ENCODE measurements at places on chromosomes 5 and 9.

DNA sequence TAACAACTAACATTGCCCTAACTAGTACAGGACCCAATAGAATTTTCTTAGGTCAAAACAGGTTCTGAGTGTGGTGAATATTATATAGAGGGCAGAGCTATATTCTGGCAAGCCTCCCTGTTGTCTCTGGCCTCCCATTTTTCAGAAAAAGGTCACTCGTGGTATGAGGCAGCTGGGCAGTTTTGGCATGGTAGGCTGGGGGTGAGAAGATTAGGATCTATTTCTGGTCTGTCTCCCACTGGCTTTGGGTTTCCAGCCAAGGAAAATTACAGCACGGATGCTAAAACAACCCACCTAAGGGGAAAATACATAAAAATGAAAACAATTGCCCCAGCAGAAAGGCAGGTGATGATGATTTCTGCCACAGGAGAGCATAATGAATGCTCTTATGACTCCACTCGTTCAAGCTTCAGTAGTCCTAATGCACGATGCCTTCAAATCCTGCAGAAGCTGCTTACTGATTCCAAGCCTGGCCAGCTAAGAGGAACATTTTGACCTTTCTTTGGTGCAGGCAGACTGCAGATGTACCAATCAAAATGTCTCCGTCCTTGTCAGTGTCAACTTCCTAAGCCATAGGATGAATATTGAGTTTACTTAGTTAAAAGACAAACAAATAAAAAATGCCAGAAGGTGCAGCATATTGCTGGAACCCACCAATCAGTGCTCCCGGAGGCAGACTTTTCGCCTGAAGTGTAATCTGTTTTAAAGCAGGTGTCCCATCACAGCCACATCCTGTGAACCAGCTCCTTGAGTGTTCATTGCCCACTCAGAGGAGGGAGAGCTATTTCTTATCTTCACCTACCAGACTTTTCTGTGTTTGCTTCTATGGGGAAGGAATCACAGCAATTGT lies 435.4 kb downstream of the ZSWIM6 start:
- no peak for DNase-seq

- no peak for DNase-seq
These were observed 5.6 kb downstream of the GNPDA1 start for GRCh38 chr5:142007237-142007544.

GRCh38 chr5:146307796-146308195 lies 30.8 kb upstream of the POU4F3 start:
- DNase-seq = no peak

DNA sequence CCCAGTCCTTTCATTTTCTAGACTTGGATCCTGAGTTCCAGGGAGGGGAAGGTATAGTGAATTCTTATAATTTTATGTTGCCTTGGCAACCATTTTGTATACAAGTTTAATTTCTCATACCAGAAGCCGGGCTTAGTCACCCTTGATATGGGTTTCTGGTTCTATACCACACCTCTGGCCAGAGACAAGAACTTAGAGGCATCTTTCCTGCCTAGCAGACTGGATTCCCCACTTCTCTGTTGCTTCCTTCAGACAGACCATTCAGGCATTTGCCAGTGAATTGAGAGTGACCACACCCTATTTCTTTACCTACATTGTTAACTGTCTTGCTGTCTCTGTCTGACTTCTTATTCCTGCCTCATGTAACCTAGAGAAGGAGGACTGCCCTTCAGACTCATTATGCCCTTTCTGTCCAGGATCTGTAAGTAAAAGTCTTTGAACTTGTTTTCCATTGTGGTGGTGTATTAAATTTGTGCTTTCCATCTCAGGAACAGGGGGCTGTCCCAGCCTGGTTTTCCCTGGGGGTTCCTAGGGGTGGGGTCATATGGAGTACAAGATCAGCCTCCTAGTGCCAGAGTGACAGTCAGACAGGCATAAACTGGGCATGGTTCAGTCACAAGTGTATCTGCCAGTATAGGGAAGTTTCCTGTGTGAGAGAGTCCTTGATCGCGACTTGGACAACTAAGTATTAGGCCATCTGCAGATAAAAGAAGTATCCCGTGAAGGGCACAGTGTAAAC lies 27.4 kb downstream of the TNFSF8 start:
- peak; percentile 48 for DNase-seq

GRCh38 chr5:168455201-168455600 lies 31.1 kb upstream of the RARS1 start:
- DNase-seq = no peak

DNA sequence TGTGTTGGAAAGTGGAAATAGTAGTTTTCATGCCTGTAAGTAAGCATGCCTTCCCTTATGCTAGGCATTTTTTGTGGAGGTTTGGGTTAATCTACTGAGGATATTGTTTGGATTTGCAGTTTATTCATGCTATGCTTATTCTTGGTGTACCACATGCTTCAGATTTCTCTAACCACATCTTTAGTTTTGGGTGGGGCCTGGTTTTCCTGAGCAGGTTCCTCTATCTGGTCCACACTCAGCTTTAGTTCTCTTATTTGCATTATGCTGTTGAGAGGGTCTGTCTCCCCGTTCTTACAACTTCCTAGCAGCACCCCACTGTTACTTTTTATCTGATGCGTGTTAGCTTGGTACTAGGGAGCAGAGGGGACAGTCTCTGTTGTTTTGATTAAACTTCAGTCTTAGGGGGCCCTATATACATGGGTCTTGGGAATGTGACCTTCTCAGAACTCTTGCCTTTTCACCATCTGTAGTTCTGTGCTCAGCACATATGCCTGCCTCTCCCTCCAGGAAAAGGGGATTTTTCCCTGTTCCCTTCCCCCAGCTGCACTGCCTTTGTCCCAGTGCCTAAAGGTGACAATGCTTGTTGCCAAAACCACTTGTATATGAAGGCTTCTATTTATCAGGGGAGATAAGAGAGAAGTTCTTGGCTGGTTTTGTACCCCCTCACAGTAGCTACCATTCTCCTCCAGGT lies 10.0 kb upstream of the CAMK4 start:
- no peak for DNase-seq

DNA sequence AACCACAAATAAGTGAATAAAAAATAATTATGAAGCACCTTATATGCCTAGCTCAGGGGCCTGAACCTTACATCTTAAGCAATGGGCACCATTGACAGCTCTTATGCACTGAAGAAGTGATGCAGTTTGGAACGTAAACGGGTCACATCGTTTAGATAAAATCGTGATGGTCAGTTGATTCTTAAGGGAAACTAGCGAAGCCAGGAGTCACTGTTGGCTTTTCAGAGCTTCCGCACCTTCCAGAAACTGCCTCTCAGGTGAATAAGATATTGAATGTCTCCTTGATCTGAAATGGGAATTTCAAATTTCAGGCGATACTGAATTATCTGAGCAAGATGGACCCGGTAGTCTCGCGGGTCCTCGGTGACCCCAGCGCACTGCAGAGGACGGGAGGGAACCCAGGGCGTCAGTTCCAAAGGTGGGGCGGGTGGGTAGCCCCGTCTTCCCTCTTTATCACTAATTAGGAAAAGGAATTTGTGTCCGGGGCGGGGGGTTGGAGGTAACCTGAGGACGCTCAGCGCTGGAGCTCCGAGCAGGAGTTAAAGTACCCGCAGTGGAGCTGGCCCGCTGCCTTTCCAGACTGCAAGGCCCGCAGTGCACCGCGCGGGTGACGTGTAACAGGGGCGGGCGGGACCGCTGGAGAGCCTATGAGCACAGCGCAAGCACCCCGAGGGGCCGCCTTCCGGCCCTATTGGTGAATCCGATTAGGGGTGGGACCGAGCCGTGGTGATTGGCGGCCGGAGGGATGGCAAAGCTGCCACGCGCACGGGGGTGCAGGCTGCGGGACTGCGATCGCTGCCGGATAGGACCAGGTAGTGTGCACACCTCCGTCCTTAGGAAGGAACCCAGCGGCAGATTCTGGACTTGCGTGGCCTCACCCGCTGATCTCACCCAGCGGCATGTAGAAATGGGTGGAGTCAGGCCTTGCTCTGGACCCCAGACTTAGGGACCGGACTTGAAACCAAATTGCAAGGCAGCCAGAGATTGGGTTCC lies 19.7 kb upstream of the GARNL3 start:
- DNase-seq = peak; percentile 93

DNA sequence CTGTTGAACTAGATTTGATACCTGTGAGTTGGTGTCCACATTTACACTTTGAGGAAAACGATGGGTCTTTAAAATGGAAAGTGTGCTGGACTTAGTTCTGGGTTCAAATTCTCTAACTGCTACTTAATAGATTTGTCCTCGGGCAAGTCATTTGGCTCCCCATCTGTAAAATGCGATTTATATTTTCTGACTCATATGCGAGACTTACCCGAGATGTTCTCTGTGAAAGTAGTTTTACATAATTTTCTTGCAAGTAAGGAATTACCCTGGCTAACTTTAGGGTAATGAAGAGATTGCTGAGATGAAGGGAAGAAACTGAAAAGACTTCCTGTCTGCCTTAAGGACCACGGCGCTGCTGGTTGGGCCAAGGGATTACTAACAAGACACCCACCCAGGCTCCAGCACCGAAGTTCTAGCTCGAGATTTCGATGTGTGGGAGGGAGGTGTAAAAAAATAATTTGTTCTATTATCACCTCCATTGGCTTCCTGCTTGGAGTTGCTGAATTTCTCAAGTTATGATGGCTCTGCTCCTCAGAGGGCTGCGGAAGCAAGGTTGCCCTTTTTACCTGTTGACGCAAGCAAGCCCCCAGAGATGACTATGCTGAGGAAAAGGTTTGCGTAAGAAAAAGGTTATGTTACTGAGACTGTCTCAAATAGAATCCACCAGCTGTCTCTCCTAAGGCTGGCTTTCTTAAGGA lies 24.1 kb downstream of the PCSK1 start:
- DNase-seq = peak; percentile 41

- no peak for DNase-seq
These were observed 184.2 kb downstream of the NSG2 start for GRCh38 chr5:174229514-174230370.

DNA sequence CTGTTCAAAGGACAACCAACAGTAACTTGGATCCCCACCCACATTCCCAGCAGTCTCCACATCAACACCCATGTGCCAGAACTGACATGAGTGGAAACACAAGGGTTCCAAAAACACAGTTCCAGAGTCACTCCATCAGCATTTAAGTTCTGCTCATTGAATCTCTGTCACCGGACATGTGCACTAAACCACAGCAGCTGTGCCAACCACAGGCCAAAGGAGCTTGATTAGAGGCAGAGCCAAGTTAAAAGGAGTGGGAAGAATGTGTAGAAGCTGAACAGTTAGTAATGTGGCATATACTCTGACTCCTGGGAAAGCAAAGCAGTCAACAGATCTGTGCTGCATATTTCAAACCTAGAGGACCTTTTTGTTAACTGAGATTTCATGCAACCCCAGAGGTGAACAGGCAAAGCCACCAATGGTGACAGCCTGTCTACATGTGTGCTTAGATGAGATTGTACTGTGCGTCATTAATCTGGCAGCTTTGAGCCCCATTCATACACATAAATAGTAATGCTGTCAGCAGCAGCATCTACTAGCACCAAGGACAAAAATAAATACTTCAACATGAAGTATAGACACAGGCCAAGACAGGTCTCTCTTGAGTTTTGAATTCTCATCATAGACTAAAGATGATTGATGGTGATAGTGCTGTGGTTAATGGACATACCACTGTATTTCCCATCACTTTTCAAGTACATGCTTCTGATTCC lies 16.4 kb upstream of the FST start:
- peak; percentile 13 for DNase-seq

GRCh38 chr5:113749334-113749733 lies 235.8 kb downstream of the YTHDC2 start:
- no peak for DNase-seq

DNA sequence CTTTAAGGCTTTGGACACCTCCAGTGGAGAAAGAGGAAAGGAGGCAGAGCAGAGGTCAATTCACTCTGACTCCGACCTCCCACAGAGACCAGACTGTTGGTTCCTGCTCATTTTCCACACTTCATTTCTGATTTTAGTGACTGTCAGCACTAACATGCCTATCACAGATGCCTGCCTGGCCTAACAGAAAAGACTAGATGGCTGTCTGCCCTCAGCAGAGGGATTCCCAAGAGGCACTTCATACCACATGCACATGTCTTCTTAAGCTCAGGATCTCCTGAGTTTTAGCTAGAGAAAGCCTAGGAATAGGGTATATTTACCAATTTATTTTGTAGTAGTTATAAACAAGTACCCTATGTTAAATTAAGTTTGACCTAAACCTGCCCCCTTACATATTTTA lies 336.0 kb downstream of the ENC1 start:
- no peak for DNase-seq

DNA sequence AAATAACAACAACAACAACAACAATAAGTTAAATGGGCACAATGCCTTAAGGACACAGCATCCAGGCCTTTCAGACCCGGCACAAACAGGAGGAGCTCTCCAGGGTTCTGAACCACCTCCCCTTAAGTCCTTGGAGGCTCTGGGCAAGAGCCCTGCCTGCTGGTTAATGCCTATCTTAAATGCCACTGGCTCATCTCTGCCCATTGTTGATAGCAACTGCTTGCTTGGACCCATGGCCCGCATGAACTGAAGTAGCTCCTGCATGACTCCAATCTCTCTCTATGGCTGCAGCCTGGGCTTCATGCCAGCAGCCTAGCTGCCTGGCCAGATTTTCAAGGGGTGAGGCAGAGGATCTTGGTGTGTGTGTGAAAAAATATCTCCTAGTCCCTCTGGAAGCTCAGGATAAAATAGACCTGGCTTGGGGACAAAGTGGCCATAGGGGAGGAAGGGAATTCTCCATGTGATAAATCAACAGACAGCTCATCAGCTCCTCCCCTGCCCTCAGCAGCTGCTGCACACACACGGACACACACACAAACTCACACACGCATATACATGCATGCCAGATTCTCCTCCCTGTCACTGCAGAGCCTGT lies 27.4 kb downstream of the FAM219A start:
- DNase-seq = peak; percentile 89

DNA sequence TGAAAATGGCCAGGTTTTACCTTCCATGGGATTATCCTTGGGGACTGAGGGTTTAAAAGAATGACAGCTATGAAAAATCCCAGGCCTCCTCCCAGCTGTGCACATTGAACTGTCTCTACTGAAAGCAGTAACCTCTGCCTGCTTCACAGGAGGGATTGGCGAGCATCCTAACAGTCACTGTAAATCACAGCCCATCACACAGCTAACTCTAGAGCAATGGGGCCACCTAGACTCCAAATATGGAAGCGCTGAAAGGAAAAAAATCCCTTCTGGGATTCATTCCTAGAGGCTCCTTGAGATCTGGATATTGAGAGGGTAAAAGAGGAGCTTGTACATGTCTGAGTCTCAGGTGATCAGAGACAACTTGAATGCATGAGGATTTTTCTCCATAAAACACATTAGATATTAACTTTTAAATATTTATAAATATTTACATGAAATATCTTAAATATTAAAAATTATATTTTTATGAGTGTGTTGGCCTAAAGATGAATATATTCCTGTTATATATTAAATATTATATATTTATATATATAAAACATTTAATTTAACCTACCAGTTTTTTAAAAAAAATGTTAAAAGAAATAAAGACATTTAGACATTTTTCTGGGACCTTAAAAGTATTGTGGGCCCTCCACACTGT lies 133.8 kb upstream of the SLC24A2 start:
- peak; percentile 77 for DNase-seq

- DNase-seq = peak; percentile 97
These were observed 44.6 kb upstream of the LPCAT1 start for GRCh38 chr5:1568201-1568979.

GRCh38 chr5:141686648-141687416 lies 4.8 kb upstream of the ARAP3 start:
- no peak for DNase-seq

GRCh38 chr5:35417040-35417439 lies 186.8 kb upstream of the PRLR start:
- DNase-seq = no peak
